Activated T-cell treated with anti-CD3 and anti-CD28 coated beads for 4 hours (primary cell): ENCODE measurements at places on chromosomes 2 and 18.

DNA sequence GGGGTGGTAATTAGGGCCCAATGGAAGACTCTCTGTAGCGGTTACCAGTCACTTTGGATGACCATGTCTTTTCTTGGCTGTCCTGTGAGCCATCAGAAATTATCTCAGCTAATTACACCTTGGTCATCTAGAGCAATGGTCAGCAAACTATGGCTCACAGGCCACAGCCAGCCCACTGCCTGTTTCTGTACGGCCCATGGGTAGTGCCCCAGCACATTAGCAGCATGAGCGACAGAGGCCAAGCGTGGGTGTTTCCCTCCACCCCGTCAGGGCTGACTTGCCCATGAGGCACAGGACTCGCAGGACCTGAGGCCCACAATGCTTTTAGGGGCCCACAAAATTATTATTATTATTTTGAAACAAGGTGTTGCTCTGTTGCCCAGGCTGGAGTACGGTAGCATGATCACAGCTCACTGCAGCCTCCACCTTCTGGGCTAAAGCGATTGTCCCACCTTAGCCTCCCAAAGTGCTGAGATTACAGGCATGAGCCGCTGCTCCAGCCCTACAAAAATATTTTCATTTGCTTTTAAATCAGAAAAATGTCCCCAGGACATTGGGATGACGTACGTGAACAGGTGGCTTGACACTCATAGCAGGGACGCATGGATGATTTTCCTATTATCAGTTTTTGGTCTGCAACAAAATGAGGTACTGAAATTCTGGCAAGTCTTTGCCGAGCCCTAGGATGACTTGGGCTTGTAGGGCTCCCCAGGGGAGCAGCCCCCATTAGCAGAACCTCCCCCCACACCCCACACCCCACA is 29.3 kb upstream of the CEP68 start:
- no peak for DNase-seq

- no peak for DNase-seq
Measured at GRCh38 chr18:13576598-13576997, 149.8 kb downstream of the FAM210A start.

GRCh38 chr2:166239548-166239947 is 111.7 kb upstream of the SCN1A start:
- DNase-seq: no peak

GRCh38 chr2:20125164-20125563 is 73.7 kb upstream of the LAPTM4A start:
- no peak for DNase-seq

DNA sequence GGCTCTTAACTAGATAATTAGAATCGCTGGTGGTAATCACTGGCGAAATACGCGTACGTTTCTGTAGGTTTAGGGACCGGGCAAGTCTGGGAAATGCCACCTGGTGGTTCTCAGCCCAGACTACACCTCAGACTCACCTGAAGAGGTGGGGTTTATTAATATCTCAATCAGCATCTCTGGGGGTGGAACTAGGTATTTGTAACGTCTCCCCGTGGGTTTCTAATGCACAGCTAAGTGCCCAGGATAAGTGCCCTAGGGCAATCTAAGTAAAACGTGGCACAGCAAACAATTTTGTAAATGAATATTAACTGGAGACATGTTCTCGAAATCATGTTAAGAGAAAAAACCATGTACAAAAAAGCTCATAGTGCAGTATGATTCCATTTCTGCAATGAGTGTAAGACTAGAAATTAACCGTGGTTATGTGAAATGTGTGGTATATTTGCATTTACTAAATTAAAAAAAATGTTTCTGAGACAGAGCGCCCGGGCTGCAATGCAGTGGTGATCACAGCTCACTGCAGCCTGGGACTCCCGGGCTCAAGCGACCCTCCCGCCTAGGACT is 760 bp upstream of the CNOT11 start:
- peak; percentile 15 for DNase-seq

GRCh38 chr2:65471409-65471808 is 39.0 kb upstream of the SPRED2 start:
- no peak for DNase-seq

DNA sequence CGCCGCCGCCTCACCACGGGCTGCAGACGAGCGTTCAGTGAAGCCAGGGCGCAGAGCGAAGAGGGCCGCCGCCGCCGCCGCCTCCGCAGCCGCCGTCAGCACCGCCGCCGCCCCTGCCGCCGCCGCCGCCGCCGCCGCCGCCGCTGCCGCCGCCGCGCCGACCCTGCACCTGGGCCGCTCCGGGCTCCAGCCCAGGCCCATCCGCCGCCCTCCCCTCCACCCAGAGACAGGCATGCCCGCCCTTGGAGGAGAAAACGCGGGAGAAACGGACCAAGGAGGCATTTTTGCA is 3.0 kb downstream of the POU3F3 start:
- no peak for DNase-seq

GRCh38 chr2:74333896-74334586 is 9.2 kb downstream of the SLC4A5 start:
- DNase-seq: no peak

- DNase-seq: no peak
Measured at GRCh38 chr2:241226723-241227572, 38.5 kb downstream of the ANO7 start.

- no peak for DNase-seq
Measured at GRCh38 chr2:108588070-108588668, 53.9 kb downstream of the LIMS1 start.

DNA sequence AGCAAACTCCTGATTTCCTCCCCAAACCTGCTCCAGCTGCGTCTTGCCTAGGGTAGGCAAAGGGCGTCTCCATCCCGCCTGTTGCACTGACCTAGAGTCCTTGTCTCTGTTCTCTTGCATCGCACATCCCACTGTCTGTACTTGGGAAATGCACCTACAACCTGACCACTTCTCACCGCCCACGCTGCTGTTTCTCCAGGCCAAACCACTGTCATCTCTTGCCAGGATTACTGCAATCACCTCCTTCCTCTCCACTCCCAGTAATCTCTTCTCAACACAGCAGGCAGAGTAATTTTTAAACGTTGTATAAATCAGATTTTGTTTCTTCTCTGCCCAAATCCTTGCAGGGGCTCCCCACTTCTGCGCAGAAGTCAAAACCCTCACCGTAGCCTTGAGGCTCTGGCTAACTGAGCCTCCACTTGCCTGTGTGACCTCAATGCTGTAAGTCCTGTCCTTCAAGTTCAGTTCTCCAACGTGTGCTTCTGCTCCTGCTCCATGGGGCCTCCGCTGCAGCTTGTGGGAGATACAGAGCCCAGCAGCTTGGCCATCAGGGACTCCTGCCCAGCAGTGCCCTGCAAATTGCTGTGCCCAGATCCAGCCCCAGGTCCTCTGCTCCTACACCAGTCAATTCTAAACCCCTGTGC is 27.7 kb upstream of the SEMA4C start:
- DNase-seq: no peak

DNA sequence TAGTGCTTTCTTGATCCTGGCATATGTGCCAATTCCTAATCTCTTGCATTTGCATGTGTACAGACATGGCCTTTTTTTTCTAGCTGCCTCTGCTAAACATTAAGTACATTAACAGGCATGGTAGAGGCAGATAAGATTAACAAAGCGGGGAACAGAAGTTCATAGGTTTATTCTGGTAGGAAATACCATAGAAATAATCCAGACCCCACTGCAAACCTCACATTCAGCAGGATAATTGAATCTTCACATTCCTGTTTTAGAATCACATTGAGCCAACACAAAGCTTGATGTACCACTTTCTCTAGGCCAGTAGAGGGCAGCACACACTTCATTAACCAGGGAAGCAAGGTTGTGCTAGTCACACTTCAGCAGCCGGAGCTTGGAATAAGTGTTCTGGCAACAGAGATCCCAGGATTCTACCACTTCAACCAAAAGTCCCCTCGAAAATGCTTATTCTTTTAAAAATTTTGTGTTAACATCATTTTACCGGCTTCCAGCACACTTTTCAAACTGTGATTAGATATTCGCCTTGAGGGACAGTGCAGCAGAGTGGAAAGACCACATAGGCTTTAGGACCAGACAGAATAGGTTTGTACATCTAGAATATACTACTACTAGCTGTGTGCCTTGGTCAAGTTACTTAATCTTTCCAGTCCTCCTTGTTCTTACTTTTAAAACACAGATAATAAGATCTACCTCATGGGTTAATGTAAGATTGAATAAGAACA is 420.2 kb upstream of the CHST9 start:
- DNase-seq: no peak

GRCh38 chr2:241425368-241425767 is 69.3 kb downstream of the FARP2 start:
- DNase-seq: no peak

DNA sequence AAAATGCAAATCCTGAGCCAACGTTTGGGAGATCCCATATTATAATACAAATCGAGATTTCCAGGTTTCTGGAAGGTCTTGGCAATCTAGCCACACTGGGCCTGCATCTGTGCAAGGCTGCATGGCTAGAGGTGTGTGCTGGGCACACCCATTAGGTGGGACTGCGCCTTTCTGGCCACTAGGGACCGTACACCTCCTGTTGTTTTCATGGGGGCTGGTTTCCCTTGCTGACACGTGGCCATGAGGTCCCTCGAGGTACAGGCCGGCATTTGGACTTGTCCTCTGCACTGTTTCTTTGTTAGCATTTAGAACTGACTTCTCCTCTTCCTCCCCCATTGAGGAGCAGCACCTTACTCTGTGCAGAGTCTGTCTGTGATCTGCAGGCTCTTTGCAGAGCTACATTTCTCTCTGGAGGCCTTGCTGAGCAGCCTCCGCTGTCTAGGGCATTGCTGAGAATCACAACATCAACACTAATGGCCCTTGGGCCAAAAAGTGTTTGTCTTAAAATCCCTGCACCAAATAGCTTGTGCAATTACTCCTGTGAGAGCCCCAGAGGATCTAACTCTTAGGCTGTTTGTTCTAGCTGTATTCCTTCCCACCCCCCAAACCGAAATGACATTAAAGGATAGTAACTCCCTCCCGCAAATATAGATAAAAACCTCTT is 131.2 kb downstream of the NEDD4L start:
- DNase-seq: no peak

- DNase-seq: no peak
Measured at GRCh38 chr2:235977445-235977844, 190.7 kb downstream of the GBX2 start.

DNA sequence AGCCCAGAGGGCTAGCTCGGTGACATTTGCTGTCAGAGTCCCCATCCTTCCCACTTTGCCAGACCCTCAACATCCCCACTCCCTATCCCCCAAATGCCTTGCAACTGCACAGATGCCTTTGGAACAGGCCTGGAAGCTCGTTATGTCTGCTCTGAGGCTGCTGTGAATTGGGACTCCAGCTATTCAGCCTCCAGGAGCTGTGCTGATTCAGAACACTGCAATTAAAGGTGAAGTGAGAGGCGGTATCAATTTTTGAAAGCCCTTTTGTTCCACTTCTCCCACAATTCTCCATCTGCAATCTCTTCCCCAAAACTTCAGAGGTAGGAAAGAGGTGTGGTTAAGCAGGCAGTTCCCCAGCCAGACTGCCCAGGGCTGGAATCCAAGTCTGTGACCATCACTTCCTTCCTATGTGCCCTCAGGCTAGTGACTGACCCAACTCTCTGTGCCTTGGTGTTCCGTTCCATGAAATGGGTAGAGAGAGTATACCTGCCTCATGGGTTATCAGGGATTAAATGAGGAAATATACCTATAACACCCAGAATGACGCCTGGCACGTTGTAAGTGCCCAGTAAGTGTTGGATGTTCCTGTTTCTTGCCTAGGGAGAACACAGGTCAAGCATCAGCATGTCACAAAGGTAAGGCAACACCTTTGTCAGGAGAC is 17.5 kb downstream of the NOSTRIN start:
- no peak for DNase-seq

DNA sequence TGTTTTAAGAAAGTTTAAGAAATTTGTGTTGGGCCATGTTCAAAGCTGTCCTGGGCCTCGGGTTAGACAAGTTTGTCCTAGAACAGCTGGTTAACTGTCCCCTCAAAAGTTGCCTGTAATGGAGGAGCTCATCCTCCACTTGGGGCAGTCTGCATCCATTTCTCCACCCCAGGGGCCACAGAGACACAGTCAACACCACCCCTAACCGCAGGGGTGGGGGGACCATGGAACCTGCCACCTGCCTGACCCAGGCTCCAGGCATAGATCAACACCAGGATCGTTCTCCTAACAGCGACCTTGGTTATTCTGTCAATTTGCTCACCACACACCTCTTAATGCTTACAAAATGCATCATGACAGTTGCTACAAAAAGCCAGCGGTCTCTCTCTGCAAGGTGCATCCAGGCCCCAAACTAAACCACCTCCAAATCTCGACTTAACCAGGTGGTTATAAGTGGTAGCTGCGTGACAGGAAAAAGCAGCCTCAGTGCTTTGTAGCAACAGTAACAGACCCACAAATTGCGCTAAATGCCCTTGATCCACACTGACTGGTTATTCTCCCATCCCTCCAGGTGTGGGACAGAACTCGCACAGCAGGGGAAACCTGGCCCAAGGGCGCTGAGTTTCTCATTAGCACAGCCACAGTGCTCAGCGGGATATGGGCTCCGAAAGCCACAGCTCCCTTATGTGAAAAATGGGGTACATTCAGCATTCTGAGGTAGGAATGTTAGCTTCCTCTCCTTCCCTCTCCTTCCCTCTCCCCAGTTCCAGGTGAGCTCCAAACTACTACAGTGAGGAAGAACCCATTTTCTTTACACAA is 48.0 kb downstream of the HDLBP start:
- DNase-seq: no peak

DNA sequence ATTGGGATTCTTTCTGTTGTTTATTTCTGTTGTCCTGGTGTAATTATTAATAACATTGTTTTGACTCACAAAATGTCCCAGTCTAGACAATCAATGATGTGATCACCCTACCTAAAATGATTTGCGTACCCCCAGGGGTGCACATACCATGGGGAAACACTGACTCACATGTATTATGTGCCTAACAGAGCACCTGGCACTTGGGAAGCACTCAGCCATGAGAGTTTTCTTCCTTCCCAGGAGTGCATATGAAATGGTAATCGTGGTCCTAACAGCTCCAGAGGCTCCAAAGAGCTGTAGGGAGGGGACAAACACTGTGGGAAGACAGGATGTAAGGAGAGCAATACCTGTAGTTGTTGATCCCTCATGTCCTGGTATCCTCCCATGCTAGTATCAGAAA is 187.8 kb upstream of the ERBB4 start:
- DNase-seq: no peak
